ENCODE measurements at places on chromosomes 5 and 9. TPM values are rescaled to one million over a fixed set of nuclear protein-coding genes. Genes with fewer than 3 reads are reported as not detected.

GMCL2 gene
- not detected for total RNA-seq

EGFL7 gene
- total RNA-seq = 1,043 TPM

OR2V1 gene
- total RNA-seq = not detected

FBXO38 gene
- total RNA-seq = 52.9 TPM

TLE1 gene
- total RNA-seq = 60.8 TPM

BRINP1 gene
- total RNA-seq = not detected

CNTNAP3B gene
- total RNA-seq = 80.4 TPM

JAKMIP2 gene
- total RNA-seq = not detected

ENTPD8 gene
- total RNA-seq = 0.51 TPM

SMIM33 gene
- not detected for total RNA-seq

PROB1 gene
- 1.9 TPM for total RNA-seq

HIGD2A gene
- total RNA-seq = 103 TPM

MSX2 gene
- total RNA-seq = not detected

C9orf50 gene
- not detected for total RNA-seq

GNA14 gene
- 3.3 TPM for total RNA-seq

SPINK6 gene
- not detected for total RNA-seq

OBP2B gene
- not detected for total RNA-seq

ZNF782 gene
- total RNA-seq = 3.6 TPM

IFNE gene
- 1.4 TPM for total RNA-seq

WDR38 gene
- total RNA-seq = not detected

ARL14EPL gene
- 0.58 TPM for total RNA-seq

ANKH gene
- 31.4 TPM for total RNA-seq

PCDHGB2 gene
- total RNA-seq = 1.9 TPM

PRDM9 gene
- not detected for total RNA-seq

C5orf58 gene
- total RNA-seq = not detected

NDFIP1 gene
- total RNA-seq = 40.3 TPM

SPEF2 gene
- total RNA-seq = 0.76 TPM

SREK1 gene
- 72.9 TPM for total RNA-seq

FOXD4 gene
- total RNA-seq = 0.42 TPM

PCDHB15 gene
- 0.55 TPM for total RNA-seq

CD72 gene
- not detected for total RNA-seq

MARVELD2 gene
- total RNA-seq = 7.1 TPM
